ENCODE measurements at places on chromosomes 5 and 9. TPM values are rescaled to one million over a fixed set of nuclear protein-coding genes. Genes with fewer than 3 reads are reported as not detected.

- no peak for DNase-seq
These were observed 40.0 kb downstream of the EBF1 start for GRCh38 chr5:159059722-159060121.

- DNase-seq = no peak
These were observed 8.8 kb upstream of the LCP2 start for GRCh38 chr5:170306381-170306831.

DNA sequence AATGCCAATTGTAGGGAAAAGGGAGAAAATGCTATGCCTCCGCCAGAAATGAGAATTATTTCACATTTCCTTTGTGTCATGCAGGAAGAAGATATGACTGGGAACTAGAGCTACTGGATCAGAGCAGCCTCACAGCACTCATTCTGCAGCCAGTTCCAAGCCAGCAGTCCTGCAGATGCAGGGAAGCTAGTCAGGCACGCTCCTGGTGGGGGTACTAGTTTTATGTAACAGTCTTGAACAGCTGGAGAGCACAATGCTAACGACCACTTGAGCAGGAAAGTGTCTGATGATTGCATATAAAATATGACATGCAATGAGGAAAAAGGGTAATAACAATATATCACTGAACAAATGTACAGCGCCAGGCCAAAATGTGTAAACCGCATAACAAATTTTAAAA is 21.7 kb downstream of the CDH10 start:
- DNase-seq = no peak

- no peak for DNase-seq
These were observed 385.1 kb downstream of the SEMA5A start for GRCh38 chr5:9160747-9161146.

DNA sequence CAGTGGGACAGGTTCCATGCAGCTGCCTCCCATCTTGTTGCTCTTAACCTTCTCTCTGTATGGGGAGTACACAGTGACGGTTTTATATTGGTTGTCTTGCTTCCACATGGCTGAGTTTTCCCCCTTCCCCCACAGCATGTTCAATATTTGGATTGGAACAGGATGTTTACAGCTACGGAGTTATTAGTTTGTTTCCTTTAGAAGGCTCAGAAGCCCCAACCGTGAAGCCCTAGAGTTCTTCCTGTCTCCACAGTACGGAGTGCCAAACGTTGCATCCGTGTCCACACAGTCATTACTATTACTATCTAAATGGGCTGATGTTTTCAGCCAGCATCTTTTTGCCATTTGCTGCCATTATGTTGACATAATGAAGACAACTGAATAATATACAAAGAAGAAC is 277.5 kb downstream of the MARCHF11 start:
- no peak for DNase-seq

GRCh38 chr9:19998823-19999455 is 210.1 kb upstream of the SLC24A2 start:
- no peak for DNase-seq

GRCh38 chr5:148397968-148398595 is 14.3 kb downstream of the FBXO38 start:
- DNase-seq = no peak

DNA sequence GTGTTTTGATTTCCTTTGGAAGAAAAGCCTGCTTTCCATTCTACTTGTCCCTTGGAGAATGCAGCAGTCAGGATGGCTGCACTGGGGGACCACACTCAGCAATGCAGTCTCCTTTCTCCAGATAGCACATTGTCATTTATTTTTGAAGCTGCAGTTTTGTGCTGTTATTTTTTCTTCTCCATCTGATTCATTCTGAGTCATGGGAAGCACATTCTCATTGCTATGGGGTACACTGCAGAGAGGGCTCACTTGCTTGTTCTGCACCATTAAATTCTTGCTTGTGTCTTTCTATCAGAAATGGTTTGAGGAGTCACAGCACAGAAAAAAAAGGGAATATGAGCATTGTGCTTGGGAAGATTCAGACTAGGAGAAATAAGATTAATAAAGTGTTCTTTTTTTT is 39.7 kb upstream of the POC5 start:
- DNase-seq = no peak

DNA sequence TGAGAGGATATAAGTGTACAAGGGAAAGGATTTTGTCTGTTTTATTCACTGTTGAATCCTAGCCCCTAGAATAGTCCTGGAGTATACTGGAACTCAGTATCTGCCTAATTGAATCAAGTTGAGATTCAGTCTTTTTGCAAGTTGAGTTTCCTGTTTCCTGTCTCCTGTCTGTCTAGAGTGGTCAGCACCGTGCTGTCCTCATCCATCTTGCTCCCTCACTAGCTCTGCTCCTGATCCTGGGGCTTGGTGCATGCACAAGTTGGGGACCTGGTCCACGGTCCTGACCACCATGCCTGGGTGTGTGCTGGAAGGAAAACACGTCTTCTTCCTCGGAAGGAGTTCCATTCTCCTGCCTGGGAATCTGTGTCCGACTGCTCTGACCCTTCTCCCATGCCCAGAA is 3.2 kb downstream of the IL5 start:
- DNase-seq = no peak

Gene OLFM1
- total RNA-seq = not detected

Gene FBP2
- not detected for total RNA-seq

Gene CDX1
- total RNA-seq = not detected

All from CD8-positive, alpha-beta memory T cell (primary cell).